ENCODE measurements at places on chromosomes 11 and 22.

GRCh38 chr11:67468759-67469507 lies at the start of gene TMEM134:
TSS of gene TMEM134 (minus strand) at chr11:67469251. CDS start at chr11:67469192, 59 bp downstream.
- no peaks in the 10 kb centered on the region for H3K27me3 ChIP-seq
- peaks cover 25% of the 10 kb centered on the region for H3K4me1 ChIP-seq
- H3K36me3 ChIP-seq: no peaks in the 10 kb centered on the region
- peak within 1 kb of the TSS; percentile 36 for H3K27ac ChIP-seq

DNA sequence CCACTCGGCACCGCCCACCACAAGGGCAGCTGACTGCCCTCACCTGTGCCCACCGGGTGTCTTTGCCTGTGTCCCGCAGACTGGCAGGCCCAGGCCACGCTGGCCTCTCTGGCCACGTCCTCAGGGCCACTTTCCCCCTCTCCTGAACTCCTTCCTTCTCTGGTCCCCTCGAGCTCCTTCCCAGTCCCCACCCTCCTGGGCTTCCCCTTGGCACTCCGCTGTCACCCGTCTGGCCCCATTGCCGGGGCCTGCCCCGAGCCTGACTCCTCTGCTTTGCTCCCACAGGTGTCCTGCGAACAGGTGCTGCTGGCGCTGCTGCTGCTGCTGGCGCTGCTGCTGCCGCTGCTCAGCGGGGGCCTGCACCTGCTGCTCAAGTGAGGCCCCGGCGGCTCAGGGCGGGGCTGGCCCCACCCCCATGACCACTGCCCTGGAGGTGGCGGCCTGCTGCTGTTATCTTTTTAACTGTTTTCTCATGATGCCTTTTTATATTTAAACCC lies 14.2 kb downstream of the MCAT start:
- peaks cover 17% of the 10 kb centered on the region for H3K36me3 ChIP-seq
- H3K4me1 ChIP-seq: peaks cover 13% of the 10 kb centered on the region
- no peak for DNase-seq

GRCh38 chr11:63837027-63837688 lies 1.8 kb upstream of the MARK2 start:
- H3K27ac ChIP-seq: no peak overlapping the region
- peak; percentile 95 for DNase-seq
- H3K27me3 ChIP-seq: no peaks in the 10 kb centered on the region
- peaks cover 9% of the 10 kb centered on the region for H3K4me1 ChIP-seq

DNA sequence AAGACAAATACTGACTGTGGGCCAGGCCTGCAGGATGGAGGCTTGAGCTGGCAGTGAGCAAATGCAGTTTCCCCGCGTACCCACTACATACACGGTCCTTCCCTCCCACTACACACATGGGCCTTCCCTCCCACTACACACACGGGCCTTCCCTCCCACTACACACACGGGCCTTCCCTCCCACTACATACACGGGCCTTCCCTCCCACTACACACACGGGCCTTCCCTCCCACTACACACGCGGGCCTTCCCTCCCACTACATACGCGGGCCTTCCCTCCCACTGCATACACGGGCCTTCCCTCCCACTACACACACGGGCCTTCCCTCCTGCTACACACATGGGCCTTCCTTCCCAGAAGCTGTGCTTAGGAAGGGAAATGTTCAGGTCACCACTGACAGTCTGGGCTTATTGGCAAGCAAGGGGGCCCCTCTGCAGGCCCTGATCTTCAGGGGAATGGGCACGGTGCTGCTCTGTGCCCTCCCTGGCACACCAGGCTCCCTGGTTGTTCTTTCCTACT lies 10.8 kb downstream of the DNAL4 start:
- DNase-seq: no peak
- H3K4me3 ChIP-seq: no peak overlapping the region
- H3K27me3 ChIP-seq: no peaks in the 10 kb centered on the region
- H3K4me1 ChIP-seq: no peaks in the 10 kb centered on the region
- H3K36me3 ChIP-seq: peaks cover 13% of the 10 kb centered on the region

DNA sequence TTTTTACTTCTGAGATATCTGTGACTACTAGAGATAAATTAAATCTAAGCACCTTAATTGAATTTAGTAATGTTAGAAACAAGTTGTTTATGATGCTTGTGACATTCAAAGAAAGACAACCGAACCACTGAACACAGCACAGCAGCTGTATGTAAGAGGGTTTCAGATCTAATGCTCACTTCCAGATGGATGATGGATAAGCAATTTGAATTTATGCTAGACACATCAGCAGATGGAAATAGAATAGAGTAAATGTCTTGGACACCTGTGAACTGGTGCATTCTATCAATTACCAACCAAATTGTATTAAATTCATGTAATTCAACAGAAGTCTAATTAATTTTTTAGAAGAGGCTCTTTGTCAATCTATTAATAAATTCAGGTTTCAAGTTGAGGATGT lies 306.3 kb downstream of the CNTN5 start:
- DNase-seq: no peak
- H3K27me3 ChIP-seq: no peaks in the 10 kb centered on the region
- no peaks in the 10 kb centered on the region for H3K4me1 ChIP-seq
- H3K36me3 ChIP-seq: no peaks in the 10 kb centered on the region

DNA sequence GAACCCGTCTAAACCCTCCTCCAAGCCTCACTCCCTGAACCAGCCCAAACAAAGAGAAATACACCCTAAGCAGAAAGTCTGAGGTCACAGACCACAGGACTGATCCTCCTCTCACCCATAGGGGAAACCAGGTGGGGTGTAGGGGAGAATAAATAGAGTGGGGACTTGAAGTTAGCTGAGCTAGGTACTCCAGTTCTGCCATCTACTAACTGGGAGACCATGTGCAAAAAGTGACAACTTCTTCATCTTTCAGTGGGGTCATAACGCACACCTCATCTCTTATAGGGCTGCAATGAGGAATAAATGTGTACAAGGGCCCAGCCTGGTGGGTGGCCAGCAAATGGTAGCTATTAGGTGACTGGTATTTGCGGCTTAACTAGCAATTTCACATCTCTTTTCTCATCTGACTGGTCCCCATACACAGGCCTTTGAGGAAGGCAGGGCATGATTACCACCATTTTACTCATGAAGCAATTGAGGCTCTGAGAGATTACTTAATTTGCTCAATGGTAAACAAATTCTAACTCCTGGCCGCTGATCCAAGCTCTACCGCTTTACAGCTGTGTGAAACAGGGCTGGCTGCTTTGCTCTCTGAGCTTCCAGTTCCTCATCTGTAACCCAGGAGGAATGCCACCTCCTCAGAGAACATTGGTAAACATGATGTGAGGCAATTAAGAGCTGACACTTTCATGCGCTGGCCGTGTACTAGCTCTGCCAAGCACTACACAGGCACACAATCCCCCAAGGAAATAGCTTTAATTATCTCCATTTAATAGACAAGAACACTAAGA lies 16.6 kb downstream of the TBC1D10A start:
- no peaks in the 10 kb centered on the region for H3K27me3 ChIP-seq
- H3K27ac ChIP-seq: peak overlapping the region; percentile 64
- no peak overlapping the region for H3K4me3 ChIP-seq
- peaks cover 62% of the 10 kb centered on the region for H3K4me1 ChIP-seq
- DNase-seq: peak; percentile 84

Measured in trophoblast cell (in vitro differentiated cells and primary cell).